ENCODE measurements at places on chromosomes 7 and 10. TPM values are rescaled to one million over a fixed set of nuclear protein-coding genes. Genes with fewer than 3 reads are reported as not detected.

Gene FGF8
- not detected for total RNA-seq

GRCh38 chr7:1555813-1556543, at the start of gene TMEM184A:
TSS of gene TMEM184A (minus strand) at chr7:1556205. CDS start at chr7:1555484, 721 bp downstream.
- no peak within 1 kb of the TSS for H3K4me3 ChIP-seq
- no peak within 1 kb of the TSS for H3K27ac ChIP-seq
- peaks cover 6% of the 10 kb centered on the region for H3K4me1 ChIP-seq

- H3K4me1 ChIP-seq, result peaks cover 3% of the 10 kb centered on the region
- H3K27me3 ChIP-seq, result no peaks in the 10 kb centered on the region
- no peak overlapping the region for H3K4me3 ChIP-seq
- peaks cover 37% of the 10 kb centered on the region for H3K36me3 ChIP-seq
- H3K27ac ChIP-seq, result no peak overlapping the region
Measured at GRCh38 chr7:101235050-101235449, 2.6 kb downstream of the CLDN15 start.

Gene SLC29A4
- 1.1 TPM for total RNA-seq

Gene RPEL1
- total RNA-seq, result not detected

DNA sequence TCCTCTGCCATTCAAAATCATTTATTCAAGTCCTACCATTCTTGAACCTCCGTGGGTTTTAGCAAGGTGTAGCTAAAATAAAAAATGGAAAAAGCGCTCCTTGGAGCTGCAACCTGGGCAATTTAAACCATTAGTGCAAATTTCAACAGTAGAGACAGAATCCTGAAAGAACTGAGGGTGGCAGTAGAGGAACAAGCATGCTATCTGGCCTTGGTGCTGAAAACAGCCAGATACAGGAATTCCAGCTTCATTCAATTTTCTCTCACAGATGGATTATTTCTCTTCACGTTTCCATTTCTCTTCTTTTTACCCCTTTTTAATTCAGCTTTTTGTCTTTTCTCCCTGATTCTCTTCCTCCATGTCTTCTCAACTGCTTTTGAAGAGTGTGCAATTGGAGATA, 77.7 kb downstream of the OTUD1 start:
- no peak overlapping the region for H3K4me3 ChIP-seq
- H3K27me3 ChIP-seq, result peaks cover 3% of the 10 kb centered on the region
- no peak overlapping the region for H3K27ac ChIP-seq
- H3K4me1 ChIP-seq, result no peaks in the 10 kb centered on the region
- DNase-seq, result peak; percentile 11
- no peaks in the 10 kb centered on the region for H3K36me3 ChIP-seq

DNA sequence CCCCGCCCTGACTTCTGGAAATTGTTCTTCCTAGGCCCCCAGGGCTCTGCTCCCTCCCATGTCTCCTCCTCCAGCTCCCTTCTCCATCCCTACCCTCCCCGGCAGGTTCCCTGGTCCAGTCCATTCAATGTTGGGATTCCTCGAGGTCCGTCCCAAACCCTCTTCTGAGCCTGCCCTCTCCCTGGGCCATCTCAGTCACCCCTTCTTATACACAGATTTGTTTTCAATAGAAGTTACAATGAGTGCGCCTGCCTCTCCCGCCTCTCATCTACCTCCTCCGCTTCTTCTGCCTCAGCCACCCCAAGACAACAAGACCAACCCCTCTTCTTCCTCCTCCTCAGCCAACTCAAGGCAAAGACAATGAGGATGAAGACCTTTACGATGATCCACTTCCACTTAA, 67.9 kb downstream of the OAT start:
- no peaks in the 10 kb centered on the region for H3K36me3 ChIP-seq
- no peaks in the 10 kb centered on the region for H3K27me3 ChIP-seq
- H3K27ac ChIP-seq, result no peak overlapping the region
- peaks cover 9% of the 10 kb centered on the region for H3K4me1 ChIP-seq

GRCh38 chr10:77011874-77012811, 625.5 kb downstream of the KCNMA1 start:
- H3K27ac ChIP-seq, result no peak overlapping the region
- no peak overlapping the region for H3K4me3 ChIP-seq
- H3K4me1 ChIP-seq, result no peaks in the 10 kb centered on the region
- no peaks in the 10 kb centered on the region for H3K36me3 ChIP-seq

Data from CD4-positive, alpha-beta T cell (primary cell).